ENCODE measurements at places on chromosomes 13 and 19. TPM values are rescaled to one million over a fixed set of nuclear protein-coding genes. Genes with fewer than 3 reads are reported as not detected.

GRCh38 chr19:48858984-48859710 is 9.3 kb downstream of the PLEKHA4 start:
- no peak overlapping the region for H3K4me3 ChIP-seq
- no peak for DNase-seq
- H3K27ac ChIP-seq = no peak overlapping the region
- no peaks in the 10 kb centered on the region for H3K36me3 ChIP-seq
- no peaks in the 10 kb centered on the region for H3K27me3 ChIP-seq

DNA sequence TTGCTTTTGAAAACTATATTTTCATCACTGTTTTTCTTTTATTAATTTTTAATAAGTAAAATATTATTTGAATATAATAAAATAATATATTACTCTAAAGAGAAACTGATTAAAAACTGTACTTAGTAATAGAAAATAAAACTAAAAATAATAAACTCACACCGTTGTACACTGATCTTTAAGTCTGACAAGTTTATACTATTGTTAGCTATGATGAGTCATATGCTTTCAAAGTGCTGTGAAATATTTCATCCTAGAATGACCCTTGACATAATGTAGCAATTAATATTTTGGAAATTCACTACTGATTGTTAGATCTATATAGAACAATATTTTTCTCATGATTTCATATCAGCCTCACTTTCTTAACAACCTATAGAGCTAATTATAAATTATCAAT is 1040.6 kb upstream of the SPRY2 start:
- no peak overlapping the region for H3K27ac ChIP-seq
- DNase-seq = no peak
- no peak overlapping the region for H3K4me3 ChIP-seq
- no peaks in the 10 kb centered on the region for H3K36me3 ChIP-seq
- peaks cover 2% of the 10 kb centered on the region for H3K4me1 ChIP-seq
- no peaks in the 10 kb centered on the region for H3K27me3 ChIP-seq

DNA sequence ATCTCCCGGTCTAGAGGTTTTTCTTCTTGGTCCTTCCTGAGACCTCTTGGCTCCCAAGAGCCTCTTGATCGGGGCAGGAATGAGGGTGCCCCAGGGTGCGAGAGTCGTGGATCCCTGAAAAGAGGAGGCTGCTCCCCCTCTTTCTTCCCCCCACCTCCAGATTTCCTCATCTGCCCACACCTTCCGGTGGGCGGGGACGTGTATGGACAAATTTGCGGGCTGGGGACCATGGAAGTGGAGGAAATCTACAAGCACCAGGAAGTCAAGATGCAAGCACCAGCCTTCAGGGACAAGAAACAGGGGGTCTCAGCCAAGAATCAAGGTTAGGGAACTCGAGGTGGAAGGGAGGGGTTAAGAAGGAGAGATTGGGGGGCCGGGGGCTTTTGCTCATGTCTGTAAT is at the start of gene MCEMP1:
TSS of gene MCEMP1 (plus strand) at position 237 of the 400 bp plus-strand sequence. CDS start at position 268, 31 bp downstream.
- H3K27ac ChIP-seq = no peak within 1 kb of the TSS
- H3K4me1 ChIP-seq = no peaks in the 10 kb centered on the region
- no peaks in the 10 kb centered on the region for H3K36me3 ChIP-seq
- H3K27me3 ChIP-seq = peaks cover 1% of the 10 kb centered on the region
- no peak within 1 kb of the TSS for H3K4me3 ChIP-seq
- no peak for DNase-seq

- no peaks in the 10 kb centered on the region for H3K36me3 ChIP-seq
- no peak overlapping the region for H3K27ac ChIP-seq
- no peak overlapping the region for H3K4me3 ChIP-seq
- H3K27me3 ChIP-seq = no peaks in the 10 kb centered on the region
- no peaks in the 10 kb centered on the region for H3K4me1 ChIP-seq
These were observed 10.2 kb downstream of the ANGPTL4 start for GRCh38 chr19:8373867-8374813.

DNA sequence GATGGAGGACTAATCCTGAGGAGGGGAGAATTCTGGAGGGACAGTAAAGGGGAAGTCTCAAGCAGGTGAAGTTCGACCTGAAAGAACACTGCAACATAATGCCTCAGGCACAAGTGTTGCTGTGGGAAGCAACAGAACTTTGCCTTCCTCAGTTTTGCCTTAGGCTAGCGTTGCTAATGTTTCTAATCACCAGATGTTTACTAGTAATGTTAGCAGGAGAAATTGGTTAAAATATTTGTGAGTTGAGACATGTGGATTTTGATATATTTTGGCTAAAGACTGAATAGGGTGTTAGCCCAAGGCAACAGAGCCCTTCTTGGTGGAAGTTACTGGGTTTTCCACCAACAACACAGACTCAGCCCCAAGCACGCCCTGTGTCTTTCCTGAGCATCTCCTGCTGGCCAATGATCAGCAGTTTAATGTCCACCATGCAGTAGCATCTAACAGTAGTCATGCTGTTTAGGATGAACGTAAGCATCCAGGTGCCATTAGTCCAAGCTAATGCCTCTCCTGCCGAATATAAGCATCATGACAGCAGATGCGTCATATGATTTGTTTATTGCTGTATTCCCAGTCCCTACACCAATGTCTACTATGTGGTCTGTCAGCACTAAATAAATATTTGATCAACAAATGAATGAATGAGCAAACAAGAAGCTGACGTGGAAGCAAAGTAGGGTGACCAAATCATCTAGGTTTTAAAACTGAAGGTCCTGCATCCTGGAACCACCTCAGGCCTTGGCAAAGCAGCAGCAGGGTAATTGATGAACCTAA is 511.9 kb upstream of the HTR2A start:
- no peak overlapping the region for H3K4me3 ChIP-seq
- H3K27ac ChIP-seq = no peak overlapping the region
- no peaks in the 10 kb centered on the region for H3K27me3 ChIP-seq
- H3K4me1 ChIP-seq = no peaks in the 10 kb centered on the region

- no peak for DNase-seq
- no peak overlapping the region for H3K27ac ChIP-seq
- no peaks in the 10 kb centered on the region for H3K4me1 ChIP-seq
- H3K27me3 ChIP-seq = no peaks in the 10 kb centered on the region
- no peaks in the 10 kb centered on the region for H3K36me3 ChIP-seq
These were observed 16.3 kb downstream of the MYO9B start for GRCh38 chr19:17091758-17092333.

GRCh38 chr19:23116802-23117571 is at the start of gene ZNF730:
Gene ZNF730 (plus strand): TSS chr19:23117025. CDS start chr19:23117174, 149 bp downstream.
- peak; percentile 91 for DNase-seq
- peak within 1 kb of the TSS; percentile 69 for H3K4me3 ChIP-seq
- no peaks in the 10 kb centered on the region for H3K27me3 ChIP-seq
- no peaks in the 10 kb centered on the region for H3K36me3 ChIP-seq

DNA sequence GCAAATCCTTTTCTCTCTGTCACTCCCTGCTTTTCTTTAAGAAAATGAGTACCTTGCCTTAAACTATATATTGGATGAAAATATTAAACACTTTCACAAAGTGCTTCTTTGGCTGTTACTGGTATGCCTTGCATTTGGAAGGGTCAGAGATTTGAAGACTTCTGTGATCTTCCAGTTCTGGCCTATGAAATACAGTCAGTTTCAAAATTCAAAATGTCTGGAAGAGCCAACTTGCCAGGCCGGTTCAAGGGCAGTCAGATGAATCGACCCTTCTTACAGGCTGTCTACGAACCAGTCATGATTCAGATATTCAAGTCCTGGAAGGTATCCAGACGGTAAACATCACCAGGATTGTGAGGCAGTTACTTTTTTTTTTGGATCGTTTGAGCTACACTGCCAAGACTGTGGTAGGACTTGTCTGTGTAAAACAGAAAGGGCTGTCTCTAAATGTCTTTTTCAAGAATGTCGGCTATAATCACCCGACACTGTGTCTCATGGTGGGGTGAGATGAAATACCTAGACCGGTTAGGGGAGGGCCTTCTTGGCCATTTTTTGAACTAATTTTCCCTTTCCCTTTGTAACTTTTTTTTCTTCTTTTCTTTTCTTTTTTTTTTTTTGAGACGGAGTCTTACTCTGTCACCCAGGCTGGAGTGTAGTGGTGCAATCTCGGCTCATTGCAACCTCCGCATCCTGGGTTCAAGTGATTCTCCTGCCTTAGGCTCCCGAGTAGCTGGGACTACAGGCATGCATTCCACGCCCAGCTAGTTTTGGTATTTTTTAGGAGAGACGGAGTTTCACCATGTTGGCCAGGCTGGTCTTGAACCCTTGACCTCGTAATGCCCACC is 11.2 kb downstream of the ACTN4 start:
- no peak for DNase-seq
- H3K27ac ChIP-seq = no peak overlapping the region
- peaks cover 37% of the 10 kb centered on the region for H3K4me1 ChIP-seq

- no peak overlapping the region for H3K27ac ChIP-seq
- H3K36me3 ChIP-seq = no peaks in the 10 kb centered on the region
- H3K27me3 ChIP-seq = no peaks in the 10 kb centered on the region
- no peak for DNase-seq
These were observed 22.2 kb downstream of the FAM187B start for GRCh38 chr19:35206379-35206778.

- no peaks in the 10 kb centered on the region for H3K4me1 ChIP-seq
- DNase-seq = no peak
- H3K27me3 ChIP-seq = no peaks in the 10 kb centered on the region
- H3K36me3 ChIP-seq = no peaks in the 10 kb centered on the region
- no peak overlapping the region for H3K4me3 ChIP-seq
These were observed 47.9 kb upstream of the FLT1 start for GRCh38 chr13:28542804-28543203.

DNA sequence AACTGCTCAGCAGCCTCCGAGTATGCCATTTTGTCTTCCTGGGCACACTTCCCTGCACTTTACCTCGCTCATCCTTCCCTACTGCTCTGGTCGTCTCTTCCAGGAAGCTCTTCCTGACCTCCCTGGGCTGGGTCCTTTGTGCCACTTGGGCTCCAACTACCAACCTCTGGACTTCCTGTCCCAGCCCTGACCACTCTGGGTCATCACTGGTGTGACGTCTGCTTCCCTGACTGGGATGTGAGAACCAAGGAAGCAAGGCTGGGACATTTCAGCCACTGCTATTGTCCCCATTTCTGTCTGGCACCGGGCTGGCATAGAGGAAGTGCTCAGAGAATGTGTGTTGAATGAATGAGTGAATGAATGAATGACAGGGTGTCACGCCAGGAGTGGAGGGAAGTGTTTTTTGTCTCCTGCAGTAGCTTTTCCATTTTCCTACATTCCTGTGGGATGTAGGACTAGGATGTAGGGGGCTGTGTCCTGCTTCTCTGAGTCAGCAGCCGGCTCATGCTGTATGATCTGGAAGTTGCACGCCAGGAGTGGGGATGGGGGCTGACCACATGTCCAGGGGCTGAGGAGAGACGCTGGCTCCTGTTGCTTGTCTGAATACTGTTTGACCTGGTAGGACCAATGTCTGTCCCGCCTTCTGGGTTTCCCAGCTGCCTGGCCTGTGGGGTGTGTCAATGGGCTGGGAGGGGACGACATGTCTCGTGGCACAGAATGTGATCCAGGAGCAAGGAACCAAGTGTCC is 14.7 kb downstream of the NOVA2 start:
- peaks cover 11% of the 10 kb centered on the region for H3K4me1 ChIP-seq
- no peak overlapping the region for H3K4me3 ChIP-seq
- H3K36me3 ChIP-seq = no peaks in the 10 kb centered on the region

- no peak overlapping the region for H3K4me3 ChIP-seq
- no peak for DNase-seq
- peaks cover 2% of the 10 kb centered on the region for H3K27me3 ChIP-seq
- no peaks in the 10 kb centered on the region for H3K36me3 ChIP-seq
These were observed 307.1 kb upstream of the ZNF507 start for GRCh38 chr19:32038021-32038920.

The CTXN1 gene
- 58.0 TPM for total RNA-seq

The GZMM gene
- 0.32 TPM for total RNA-seq

The DIRAS1 gene
- 22.3 TPM for total RNA-seq

All from H1 (cell line).